ENCODE measurements at places on chromosomes 1 and 21.

DNA sequence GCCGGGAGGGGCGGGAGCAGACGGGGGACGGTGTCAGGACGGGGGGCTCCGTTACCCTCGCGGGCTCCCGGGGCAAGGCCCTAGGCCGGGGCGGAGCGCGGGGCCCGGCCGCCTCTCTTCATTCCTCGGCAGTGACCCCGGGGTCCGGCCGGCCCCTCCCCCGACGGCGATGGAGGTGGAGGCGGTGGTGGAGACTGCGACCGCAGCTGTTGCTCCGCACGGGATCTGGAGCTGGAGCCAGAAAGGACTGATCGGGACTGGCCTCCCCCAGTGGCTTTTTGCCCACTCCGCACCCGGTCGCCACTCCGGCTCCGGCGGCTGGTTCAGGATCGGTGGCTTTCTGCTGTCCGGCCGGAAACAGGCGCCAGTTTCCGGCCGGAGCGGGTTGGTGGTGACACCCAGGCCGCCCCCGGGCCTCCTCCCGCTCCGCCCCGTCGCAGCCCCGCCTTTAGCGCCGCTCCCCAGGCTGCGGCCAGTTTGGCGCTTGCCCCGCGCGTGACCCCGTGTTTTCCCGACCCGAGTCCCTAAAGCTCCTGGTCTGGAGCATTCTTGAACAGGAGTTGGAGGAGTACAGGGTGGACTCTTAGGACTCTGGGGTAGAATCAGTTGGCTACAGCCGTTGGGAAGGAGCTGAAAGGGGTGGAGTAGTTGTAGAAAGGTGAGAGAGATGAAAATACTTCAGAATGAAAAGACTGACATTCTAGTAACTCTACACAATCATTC is at the start of gene OTUD7B:
OTUD7B (minus strand) TSS at position 334 of the 723 bp plus-strand sequence. CDS start 33,216 bp downstream, outside the sequence.
- peak; percentile 89 for DNase-seq

DNA sequence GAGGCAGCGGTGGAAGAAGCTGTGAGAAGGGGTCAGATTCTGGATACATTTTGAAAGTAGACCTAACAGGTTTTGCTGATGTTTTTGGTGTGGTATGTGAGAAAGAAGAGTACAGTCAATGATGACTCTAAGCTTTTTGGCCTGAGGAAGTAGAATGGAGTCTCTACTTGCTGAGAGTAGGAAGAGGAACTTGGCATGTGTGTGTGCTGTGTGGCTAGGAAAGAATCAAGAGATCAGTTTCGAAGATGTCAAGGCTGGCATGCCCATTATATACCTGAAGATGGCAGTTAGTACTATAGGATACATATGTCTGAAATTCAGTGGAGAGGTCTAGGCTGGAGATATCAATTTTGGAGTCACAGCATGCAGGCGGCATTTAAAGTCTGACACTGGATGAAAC is 64.4 kb downstream of the MAB21L3 start:
- DNase-seq, result no peak

DNA sequence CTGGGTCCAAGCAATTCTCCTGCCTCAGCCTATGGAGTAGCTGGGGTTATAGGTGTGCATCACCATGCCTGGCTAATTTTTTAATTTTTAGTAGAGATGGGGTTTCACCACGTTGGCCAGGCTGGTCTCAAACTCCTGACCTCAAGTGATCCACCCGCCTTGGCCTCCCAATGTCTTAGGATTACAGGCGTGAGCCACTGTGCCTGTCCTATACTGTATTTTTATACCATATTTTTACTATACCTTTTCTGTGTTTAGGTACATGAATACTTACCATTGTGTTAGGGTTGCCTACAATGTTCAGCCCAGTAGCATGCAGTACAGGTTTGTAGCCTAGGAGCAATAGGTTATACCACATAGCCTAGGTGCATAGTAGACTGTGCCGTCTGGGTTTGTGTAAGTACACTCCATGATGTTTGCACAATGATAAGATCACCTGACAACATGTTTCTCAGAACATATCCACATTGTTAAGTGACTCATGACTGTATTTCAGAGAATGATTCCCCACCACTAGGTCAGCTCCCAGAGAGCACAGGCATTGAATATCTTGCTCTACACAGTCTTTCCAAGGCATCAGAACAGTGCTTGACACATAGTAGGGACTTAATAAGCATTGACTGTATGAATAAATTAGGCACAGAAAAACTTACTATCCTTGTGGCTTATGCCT is 6.0 kb upstream of the CITED4 start:
- peak; percentile 83 for DNase-seq

GRCh38 chr1:25562101-25562927 is 18.9 kb downstream of the LDLRAP1 start:
- no peak for DNase-seq

- no peak for DNase-seq
Observed at GRCh38 chr1:66333466-66334199, 200.3 kb upstream of the SGIP1 start.

DNA sequence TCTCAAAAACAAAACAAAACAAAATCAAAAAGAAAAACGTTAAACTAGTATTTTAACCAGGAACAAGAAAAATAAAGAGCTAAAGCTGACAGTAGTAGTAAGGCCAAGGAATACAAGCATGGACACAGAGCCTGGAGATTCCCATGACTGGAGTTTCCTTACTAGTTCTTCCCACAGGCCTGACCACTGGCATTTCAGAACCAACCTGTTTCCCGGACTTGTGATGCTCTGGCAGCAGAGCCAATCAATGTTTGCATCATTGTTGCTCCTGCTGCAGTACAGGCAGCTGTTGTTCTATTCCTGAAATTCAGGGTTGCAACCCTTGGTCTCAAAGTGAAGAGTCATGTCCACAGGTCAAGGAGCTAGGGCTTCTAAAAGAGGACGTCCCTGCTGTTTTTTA is 111.3 kb upstream of the WARS2 start:
- DNase-seq, result no peak

- no peak for DNase-seq
Observed at GRCh38 chr1:228072658-228073043, 9.9 kb upstream of the ARF1 start.

DNA sequence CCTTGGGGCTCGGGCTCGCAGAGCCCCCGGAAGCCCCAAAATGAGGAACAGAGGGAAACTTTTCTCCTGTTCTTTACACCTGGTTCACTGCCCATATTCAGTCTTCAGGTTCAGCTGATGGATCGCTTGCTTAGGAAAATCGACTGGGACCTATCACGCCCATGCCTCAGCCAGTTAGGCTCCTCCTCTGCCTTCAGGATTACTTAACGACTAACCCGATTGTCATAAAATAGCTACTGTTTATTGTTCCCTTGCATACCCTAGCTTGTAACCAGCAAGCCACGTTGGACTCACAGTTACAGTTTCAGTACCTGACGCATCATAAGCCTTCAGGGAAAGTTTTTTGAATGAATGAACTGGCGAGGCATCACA is 692 bp downstream of the TARDBP start:
- no peak for DNase-seq

DNA sequence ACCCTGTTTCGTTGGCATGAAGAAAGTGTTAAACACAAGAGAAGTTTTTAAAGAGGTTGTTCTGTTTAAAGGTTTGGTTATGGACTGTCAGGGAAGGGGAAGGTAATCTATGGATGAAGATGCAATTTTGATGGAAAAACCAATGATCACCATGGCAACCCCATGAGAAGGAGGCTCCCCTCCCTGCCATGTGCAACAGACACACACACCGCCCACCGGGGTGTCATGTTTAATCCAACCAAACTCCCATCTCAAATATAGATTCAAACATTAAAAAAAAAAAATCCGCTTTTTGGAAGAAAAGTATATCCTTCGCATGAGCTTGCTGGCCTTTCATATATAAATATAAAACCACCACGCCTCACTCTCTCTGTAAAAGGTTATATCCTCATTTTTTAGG is 80.9 kb upstream of the KRTAP19-8 start:
- DNase-seq, result no peak

DNA sequence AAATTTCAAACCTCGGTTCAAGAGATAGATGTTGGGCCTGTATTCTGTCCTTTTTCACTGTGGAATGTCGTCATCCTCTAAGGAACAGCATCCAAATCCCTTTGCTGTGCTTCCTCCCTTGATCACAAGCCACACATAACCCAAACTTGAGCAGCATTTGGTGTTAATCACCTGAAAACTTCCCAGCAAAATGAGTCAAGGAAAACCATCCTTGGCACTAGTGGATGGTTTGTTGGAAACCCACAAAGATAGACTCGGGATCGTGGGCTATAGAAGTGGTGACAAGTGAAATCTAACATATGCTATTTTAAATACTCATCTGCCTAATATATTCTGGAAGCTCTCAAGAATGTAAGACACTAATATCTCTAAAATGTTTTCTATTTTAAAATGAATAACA is 459.1 kb downstream of the SETD4 start:
- DNase-seq, result no peak

Data from K562 (cell line).